NCI-H510A (cell line): ENCODE measurements at places on chromosomes 12 and 14.

DNA sequence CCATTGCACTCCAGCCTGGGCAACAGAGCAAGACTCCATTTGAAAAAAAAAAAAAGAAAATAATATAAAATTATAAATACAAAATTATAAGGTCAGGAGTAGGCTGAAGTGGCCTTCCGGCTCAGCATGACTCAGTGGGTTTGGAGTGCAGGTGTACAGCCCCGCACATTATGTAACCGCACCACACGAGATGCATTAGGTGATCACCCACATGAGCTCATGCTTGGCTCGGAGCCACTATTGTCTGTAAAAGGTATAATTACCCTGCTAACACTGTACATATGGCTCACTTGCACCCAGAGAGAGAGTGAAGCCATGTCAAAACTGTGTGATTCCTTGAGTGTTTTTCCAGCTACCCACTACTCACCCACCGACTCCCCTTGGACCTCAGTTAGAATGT, 557.0 kb downstream of the SLC6A15 start:
- DNase-seq: no peak

DNA sequence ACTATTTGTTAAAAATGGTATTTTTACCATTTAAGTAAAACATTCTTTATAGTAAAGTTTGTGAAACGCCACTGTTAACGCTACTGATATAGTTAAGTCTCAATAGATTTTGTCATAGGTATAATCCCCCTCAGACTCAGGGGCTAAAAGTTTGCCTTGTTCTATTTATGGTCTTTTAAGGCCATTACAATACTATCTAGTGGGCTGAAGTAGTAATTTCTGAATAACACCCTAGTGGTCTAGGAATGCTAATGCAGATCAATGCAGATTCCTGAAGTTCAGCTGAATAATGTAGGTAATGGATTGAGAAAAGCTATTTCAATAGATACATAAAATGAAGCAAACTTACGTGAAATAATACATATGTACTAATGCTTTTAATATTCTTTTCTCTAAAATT, 989.3 kb upstream of the NOVA1 start:
- no peak for DNase-seq

- no peak for DNase-seq
These were observed 2.4 kb upstream of the MLEC start for GRCh38 chr12:120684523-120684932.

GRCh38 chr12:20213723-20214625, 154.4 kb upstream of the PDE3A start:
- DNase-seq: no peak

- no peak for DNase-seq
These were observed 902.8 kb downstream of the SLC16A7 start for GRCh38 chr12:60498656-60499055.

DNA sequence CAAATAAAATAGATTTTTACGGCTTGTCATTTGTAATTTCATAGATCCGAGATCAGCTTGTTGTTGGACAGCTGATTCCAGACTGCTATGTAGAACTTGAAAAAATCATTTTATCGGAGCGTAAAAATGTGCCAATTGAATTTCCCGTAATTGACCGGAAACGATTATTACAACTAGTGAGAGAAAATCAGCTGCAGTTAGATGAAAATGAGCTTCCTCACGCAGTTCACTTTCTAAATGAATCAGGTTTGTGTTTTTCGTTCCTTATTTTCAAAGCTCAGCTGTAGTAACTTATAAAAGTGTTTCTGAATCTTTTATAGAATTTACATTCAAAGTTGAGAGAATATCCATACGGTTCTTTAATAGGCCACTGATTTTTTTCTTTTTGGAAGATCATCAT, 89.1 kb downstream of the LRRK2 start:
- DNase-seq: no peak

DNA sequence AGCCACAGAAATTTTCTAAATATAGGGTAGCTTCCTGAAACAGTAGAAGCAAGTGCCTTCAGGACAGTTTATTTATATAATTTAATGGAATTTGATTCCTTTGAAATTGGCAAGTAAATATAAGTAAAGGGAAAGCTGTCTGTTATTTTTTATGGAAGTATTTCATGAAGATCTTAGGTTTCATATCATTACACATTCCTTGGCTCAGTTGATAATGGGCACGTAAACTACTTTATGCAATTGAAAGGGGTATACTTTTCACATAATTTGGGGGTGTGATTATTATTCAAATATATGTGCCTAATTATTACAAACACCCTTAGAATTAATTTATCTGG, 71.1 kb upstream of the RAP1B start:
- DNase-seq: no peak

GRCh38 chr14:92928961-92929688, 6.2 kb downstream of the CHGA start:
- DNase-seq: no peak

DNA sequence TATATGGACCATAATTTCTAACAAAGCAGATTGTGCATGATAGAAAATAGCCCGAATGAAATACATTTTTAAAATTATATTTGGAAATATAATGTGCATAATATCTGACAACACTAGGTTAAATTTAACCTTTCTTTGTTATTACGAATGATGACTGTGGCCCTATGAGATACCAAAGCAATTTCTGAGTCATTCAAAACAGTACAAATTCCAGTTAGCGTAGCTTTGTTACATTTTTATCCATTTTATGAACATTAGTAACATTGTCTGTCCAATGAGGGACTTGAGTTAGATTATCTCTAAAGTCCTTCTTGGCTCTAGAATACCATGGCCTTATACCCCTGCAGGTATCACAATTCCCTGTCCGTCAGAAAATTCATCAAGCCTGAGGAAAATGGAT, 39.0 kb upstream of the REP15 start:
- DNase-seq: no peak
